ENCODE measurements at places on chromosomes 2 and 18.

DNA sequence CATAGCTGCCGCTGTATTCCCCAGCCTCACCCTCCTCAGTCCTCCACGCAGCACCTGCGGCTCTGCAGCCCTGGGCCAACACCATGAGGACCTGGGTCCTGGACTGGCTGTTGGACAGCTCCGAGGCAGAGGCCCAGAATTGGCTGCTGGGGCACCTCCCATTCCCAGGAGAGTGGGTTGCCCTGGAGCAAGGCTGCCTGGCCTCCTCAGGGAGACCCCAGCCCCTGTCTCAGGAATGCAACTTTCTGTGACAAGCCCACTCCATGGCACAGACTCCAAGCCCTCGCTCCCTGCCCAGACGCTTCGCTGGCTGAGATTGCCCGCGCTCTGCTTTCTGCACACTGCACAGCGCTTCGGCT is 33.0 kb downstream of the CYP26B1 start:
- DNase-seq, result no peak

GRCh38 chr2:4967206-4967605 is 725.0 kb upstream of the SOX11 start:
- no peak for DNase-seq

DNA sequence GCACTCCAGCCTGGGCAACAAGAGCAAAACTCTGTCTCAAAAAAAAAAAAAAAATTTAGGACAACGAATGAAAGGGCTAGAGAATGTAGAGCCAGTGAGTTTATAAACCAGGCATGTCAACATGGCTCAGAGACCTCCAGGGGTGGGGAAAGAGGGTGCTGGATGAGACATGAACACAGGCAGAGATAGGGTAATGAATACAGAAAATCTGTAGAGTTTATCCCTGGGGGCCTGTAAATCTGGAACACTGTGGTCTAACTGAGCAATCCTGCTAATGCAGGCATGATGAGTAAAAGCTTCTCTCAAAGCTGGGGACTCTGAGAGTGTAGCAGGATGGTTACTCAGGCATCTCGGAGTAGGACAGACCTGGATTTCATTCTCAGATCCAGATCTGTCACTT is 59.2 kb upstream of the IGFBP2 start:
- no peak for DNase-seq

GRCh38 chr2:112339986-112340385 is 64.6 kb downstream of the ZC3H6 start:
- DNase-seq, result no peak

GRCh38 chr2:168114040-168114439 is 133.4 kb downstream of the STK39 start:
- DNase-seq, result no peak

- DNase-seq, result no peak
Measured at GRCh38 chr2:148746973-148747372, 102.4 kb downstream of the EPC2 start.

DNA sequence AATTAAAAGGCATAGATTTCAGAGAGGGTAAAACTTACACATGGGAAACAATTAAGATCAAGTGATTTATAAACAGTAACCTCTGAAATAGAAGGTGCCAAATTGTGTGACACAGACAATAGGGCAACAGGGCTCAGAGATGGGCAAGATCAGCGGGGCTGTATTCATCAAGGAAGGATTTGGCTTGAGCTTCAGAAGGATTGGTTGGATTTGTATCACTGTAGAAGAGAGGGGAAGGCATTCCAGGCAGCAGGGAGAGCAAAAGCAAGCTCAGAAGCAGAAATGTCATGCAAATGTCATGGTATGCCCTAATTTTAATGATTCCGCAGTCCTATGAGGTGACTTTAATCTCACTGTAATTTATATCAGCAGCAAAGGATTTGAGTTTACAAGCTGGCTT is 415.0 kb upstream of the NRP2 start:
- DNase-seq, result no peak

DNA sequence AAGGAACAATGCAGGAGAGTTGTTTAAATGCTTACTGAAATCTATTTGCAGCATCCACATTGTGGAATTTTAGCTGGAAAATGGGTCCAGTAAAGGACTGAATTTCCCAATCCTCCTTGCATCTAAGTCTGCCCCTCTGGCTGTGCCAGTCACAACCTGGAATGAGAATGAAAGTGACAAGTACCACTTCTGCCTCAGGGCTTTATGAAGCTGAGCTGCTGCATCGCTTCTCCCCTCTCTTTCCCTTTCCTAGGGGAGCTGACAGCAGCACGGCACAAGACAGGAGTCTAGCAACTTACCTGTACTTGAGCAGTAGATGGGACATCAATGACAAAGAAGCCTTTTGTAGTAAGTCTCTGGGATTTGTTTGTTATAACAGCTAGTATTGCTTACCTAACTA is 27.3 kb upstream of the THSD7B start:
- DNase-seq, result no peak

DNA sequence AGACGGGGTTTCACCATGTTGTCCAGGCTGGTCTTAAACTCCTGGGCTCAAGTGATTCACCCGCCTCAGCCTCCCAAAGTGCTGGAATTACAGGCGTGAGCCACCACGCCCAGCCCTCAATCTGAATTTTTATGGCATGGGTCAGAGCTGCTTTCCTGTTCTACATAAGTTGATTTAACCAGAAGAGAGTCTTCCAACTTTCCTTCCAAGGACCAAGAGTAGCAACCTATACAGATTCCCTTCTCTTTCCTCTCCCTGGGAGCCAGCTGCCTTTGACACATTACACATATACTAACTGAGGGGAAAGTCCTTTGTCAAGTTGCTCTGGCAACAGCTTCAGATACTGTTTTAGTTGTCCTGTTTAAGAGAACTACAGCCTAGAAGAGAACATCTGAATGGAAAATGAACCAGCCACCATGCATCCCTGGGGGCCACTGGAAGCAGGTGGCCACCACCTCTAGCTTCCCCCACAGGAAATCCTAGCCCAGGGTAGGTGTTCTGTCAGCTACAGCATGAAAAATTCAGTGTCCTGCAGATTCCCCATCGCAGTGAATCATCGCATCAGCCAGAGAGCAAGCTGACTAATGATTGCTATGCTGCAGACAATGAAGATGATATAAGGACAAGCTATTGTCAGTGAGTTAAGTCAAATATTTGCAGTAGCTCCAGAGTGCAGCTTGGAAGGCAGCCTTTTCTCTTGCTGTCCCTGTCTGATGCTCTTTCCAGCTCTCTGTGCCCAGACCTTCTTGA is 62.9 kb downstream of the POMC start:
- no peak for DNase-seq

- peak; percentile 81 for DNase-seq
Measured at GRCh38 chr2:47437287-47437686, 34.3 kb downstream of the MSH2 start.

Measured in G401 (cell line).